ENCODE measurements at places on chromosomes 16 and 17.
A peak's percentile ranks its signal among the peaks of the same experiment; 100 is the strongest.

- DNase-seq: no peak
Measured at GRCh38 chr16:4410335-4411075, 5.9 kb downstream of the CORO7 start.

DNA sequence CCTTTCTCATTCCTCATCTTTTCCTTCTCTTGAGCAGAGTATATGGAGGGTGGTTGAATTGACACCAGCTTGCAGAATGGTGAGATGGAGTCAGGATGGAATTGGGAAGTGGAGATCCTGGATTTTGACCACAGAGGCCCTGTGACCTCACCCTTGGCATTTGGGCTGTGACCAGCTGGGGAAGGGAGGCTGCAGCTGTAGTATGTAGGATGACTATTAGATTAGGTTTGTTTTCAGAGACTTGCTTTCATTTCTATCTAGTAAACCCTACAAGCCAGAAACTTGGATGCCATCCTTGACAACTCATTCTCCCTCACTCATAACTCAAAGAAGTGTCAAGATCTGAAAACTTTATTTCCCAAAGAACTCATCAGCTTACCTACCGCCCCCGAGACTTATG lies 5.9 kb downstream of the GNGT2 start:
- no peak for DNase-seq

DNA sequence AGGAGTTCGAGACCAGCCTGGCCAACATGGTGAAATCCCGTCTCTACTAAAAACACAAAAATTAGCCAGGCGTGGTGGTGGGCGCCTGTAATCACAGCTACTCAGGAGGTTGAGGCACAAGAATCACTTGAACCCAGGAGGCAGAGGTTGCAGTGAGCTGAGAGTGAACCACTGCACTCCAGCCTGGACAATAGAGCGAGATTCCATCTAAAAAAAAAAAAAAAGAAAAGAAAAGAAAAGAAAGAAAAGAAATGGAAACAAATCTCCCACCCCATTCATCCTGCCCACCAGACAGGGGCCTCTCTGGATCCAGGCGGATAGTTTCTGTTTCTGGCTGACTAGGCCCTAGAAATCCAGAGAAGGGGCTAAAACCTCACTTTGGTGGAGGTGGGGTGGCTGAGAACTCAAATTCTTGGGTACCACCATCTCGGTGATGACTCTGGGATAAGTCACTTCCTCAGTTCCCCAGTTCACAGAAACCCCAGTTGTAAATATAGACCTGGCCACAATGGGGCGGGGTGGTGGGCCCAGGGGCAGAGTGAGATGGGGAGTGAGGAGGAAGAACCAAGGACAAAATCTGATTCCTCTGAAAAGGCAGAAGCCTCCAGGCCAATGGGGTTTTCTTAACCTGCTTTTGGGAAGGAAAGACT lies 22.2 kb downstream of the SOCS1 start:
- peak; percentile 22 for DNase-seq

DNA sequence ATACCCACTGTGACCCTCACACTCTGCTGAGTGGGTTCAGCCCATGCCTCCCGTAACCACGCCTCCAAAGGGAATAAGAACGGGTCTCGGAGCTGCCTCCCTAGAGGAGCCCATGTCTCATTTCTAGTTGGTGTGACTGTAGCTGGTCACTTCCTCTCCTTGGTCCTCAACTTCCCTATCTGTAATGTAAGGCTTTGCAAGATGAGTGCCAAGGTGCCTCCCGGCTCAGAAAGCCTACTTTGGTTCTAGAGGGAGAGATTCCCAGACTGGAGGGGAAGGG lies 20.8 kb downstream of the C16orf74 start:
- no peak for DNase-seq

GRCh38 chr17:50683434-50684287 lies 24.1 kb downstream of the ANKRD40 start:
- no peak for DNase-seq

DNA sequence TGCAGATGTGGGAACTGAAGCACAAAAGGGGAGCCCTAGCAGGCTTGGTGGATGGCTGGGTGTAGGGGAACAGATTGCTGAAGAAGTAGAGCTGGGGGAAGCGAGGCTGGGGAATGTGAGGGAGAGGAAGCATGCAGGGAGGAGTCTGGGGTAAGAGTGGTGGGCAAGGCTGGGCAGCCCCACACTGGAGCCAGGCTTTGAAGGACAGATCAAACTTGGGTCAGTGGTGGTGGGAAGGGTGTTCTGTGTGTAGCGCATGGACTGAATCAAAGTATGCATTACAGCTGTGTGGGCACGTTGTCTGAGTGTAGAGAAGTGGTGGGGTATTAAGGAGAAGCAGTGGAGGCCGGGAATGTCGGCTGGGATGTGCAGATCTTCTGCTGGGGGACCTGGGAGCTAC lies 116.0 kb downstream of the CYLD start:
- DNase-seq: no peak

DNA sequence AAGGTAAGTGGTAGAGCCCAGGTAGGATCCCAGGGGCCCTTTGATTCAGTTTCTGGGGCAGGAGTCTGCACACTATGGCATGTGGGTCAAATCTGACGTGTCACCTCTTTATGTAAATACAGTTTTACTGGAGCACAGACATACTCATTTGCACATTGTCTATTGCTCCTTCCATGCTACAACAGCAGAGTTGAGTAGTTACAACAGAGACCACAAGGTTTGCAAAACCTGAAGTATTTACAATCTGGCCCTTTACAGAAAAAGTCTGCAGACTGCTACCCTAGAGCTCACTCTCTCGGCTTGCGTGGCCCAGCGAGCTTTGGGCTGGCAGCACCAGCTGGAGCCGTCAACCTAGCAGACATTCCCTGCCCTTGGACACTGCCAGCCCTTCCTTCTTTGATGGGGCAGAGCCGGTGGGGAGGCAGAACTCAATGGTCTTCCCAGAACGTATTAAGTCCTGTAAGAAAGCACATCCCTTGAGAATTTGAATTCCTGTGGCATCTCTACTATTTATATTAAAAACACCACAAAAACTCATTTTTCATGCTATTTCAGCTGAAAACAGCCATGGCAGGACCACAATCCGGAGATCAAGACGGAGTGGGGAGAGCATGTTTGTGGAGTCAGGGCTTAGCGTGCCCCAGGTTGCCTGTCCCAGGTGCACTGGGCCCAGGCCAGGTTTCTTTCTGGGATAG lies 133.1 kb upstream of the NUDT7 start:
- no peak for DNase-seq

GRCh38 chr17:78904371-78904770 lies 1.4 kb upstream of the CEP295NL start:
- no peak for DNase-seq

DNA sequence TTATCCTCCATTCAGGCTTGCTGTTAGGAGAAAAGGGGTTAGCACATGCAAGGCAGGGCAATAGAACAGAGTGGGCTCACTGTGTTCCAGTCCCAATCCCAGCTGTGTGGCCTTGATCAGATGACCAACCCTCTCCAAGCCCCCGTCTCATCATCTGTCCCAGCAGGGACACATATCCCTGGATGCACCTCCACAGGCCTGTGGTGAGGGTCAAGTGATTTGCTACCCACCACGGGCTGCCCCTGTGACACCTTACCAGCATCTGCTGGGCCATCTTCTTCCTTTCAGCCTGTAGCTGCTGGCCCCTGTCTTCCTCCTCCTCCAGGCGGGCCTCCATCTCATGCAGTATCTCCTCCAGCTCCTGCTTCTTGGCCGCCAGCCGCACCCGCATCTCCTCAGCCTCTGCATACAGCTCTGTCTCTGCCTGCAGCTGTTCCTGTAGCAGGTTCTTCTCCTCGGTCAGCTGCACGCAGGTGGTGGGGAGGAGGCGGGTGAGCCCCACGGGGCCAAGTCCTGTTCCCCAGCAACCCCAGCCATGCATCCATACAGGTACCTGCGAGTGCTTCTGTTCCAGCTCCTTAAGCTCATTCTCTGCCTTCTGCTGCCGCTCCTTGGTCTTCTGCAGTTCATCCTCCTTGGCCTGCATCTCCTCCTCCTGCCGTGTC lies 91.3 kb downstream of the NDE1 start:
- DNase-seq: no peak

GRCh38 chr17:66834919-66835454 lies at the start of gene CACNG5:
CACNG5 (plus strand) TSS chr17:66835117; CDS start chr17:66877333, 42,216 bp downstream.
- no peak for DNase-seq

- no peak for DNase-seq
Measured at GRCh38 chr17:81121841-81122733, 43.2 kb upstream of the PVALEF start.

GRCh38 chr17:39597372-39598046 lies 10.2 kb downstream of the NEUROD2 start:
- no peak for DNase-seq

DNA sequence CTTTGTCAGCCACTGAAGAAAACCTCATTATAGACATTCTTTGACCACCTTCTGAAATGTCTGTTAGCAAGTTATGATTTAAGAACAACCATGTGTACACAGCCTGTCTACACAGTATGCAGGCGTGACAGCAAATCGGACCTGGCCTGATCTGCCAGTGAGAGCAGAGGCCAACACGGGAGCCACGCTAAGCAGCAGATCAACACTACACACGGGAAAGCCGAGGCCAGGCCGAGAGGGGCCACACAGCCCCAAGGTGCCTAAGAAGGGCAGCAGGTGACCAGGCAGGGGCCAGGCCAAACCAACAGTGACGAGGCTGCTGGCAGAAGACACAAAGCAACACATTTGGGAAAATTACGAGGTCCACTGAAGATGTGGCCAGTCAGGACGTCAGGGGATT lies 16.3 kb upstream of the FAAP100 start:
- no peak for DNase-seq

DNA sequence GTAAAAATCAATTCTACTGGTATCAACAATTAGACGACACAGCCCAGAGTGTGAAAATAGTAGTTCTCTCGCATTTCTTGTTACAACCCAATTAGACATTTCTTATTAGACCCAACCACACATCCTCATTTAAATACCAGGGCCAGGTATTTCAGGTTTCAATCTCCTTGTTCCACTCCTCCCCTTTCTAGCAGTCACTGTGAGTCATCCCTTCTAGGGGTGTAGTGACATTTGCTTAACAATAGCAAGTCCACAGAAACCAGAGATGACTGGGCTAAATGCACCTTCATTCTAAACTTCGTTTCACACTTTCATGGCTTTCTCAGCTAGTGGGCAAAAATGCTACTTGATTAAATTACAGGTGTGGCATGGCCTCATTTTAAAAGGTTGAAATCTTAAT lies 116.9 kb upstream of the CACNG3 start:
- no peak for DNase-seq

- DNase-seq: no peak
Measured at GRCh38 chr16:56860226-56861020, 4.6 kb upstream of the SLC12A3 start.

- DNase-seq: peak; percentile 50
Measured at GRCh38 chr16:1188432-1189189, 35.7 kb downstream of the CACNA1H start.

DNA sequence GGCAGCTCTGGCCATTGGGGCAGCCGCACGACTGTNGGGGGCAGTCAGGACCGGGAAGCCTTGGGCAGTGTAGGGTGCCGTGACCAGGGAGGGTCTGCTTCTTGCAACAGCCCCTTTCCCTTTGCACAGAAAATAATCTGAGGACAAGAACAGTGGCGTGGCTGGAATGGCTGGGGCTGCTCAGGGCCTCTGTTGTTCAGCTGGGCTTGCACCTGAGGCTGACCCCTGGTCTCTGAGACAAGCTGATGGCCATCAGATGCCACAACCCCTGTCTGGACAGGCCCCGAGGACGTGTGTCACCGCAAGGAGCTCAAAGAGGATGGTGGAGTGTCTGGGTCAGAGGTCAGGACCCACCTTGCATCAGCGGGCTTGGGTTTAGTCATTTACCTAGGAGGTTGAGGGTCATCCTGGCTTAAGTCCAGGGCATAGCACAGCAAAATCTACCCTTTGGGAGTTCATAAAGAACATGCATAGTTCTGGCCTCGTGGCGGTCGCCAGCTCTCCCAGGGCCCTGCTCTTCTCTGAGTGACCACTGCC lies 46.9 kb downstream of the METRNL start:
- no peak for DNase-seq

GRCh38 chr16:57538235-57538721 lies 1.9 kb upstream of the CCDC102A start:
- DNase-seq: no peak

DNA sequence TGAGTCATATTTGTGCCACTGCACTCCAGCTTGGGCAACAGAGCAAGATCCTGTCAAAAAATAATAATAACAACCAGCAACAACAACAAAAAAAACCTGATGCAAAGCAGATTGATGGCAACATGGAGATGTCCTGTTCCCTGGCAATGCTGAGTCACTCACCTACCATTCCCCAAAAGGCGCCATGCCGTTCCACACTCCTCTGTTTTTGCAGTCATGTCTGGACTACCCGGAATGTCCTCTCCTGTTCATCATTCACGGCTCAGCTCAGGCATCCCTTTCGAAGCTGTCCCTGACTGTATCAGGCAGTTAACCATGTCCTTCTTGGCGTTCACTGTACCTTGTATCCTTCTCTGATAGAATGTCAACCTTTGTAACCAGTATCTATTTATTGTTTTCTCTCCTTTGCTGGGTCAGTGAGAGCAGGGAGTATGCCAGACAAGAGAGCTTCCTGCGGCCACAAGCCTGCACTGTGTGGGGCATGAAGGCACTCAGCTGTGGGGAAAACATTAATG lies 147.7 kb downstream of the ABCC12 start:
- DNase-seq: no peak
